Posterior cingulate gyrus (tissue), 11 donors: ENCODE measurements at places on chromosomes 5 and 9.
A peak's percentile ranks its signal among the peaks of the same experiment; 100 is the strongest.

- no peak for DNase-seq
These were observed 17.3 kb downstream of the MEGF10 start for GRCh38 chr5:127307868-127308267.

DNA sequence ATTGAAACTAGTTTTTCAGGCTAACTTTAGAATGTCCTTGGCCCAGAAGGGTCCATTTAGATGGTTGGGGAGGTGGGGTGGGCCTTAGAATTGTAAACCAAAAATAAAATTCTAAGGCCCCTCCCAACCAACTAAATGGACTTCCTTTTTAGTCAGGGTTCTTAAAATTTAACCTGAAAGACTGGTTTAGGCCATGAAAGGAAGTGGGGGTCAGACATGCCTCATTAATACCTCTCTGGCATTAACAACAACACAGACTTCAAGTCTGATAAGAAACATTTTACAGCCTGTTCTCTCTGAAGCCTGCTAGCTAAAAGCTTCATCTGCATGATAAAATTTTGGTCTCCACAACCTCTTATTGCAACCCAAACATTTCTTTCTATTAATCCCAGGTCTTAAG is 65.5 kb upstream of the TNC start:
- DNase-seq = no peak

GRCh38 chr5:172106511-172107356 is 81.3 kb downstream of the STK10 start:
- DNase-seq = peak; percentile 58

DNA sequence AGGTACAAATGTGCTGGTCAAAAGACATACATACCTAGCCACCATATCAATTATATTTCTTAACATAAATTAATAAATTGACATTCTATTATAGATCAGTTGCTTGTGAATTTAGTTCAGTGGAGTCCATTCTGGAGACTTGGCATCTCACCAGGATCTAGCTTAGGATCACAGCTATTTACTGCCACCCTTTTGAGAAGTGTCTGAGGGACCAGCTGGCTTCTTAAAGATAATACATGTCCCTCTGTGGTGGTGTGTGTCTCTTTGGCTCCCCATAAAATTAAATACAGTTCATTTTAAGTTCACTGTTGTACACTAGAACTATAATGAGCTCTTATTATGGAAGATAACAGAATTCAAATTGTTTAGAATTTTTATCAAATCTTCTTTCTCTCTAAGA is 290.7 kb downstream of the PRELID2 start:
- no peak for DNase-seq

DNA sequence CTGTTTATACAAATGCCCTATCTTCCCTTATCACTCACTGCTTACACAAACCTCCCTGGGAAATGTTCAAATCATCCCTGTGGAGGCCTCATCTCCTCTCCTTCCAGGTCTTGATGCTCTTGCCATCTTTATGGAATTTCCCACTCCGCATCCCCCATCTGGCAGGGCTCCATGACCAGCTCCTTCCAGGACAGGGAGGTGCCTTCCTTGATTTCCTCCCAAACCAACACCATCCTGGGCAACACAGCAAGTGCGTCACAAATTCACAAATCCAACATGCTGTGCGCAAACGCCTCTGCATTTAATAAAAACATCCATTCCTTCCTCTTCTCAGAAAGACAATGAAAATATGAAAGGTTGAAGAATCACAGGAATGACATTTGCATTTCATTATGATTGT is 51.7 kb downstream of the EPB41L4A start:
- DNase-seq = no peak

DNA sequence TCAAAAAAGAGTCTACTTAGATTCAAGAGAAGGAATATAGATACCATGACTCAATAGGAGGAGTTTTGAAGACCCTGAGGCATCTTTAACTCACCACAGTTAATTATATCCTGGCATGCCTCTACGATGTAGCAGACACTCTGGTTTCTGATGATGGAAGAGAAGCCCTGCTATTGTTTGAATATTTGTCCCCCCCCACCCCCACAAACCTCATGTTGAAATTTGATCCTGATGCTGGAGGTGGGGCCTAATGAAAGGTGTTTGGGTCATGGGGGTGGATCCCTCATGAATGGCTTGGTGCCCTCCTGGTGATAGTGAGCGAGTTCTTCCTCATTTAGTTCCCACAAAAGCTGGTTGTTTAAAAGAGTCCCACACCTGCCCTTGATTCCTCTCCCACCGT is 147.9 kb upstream of the TBCA start:
- DNase-seq = no peak

DNA sequence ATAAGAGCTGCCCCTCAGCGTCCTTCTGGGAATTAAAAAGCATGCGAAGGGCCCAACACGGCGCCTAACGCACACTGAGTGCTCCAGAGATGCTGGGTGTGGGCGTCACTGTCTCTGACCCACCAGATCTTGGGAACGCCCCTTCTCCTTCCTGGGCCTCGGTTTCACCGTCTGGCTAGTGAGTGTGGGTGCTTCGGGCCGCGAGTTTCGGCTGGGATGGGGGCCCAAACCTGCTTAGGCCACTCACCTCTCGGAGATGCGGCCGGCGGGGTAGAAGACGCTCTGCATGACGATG is 3.7 kb downstream of the PIP5KL1 start:
- no peak for DNase-seq

- DNase-seq = no peak
These were observed 26.2 kb upstream of the HSPA9 start for GRCh38 chr5:138601444-138601843.

DNA sequence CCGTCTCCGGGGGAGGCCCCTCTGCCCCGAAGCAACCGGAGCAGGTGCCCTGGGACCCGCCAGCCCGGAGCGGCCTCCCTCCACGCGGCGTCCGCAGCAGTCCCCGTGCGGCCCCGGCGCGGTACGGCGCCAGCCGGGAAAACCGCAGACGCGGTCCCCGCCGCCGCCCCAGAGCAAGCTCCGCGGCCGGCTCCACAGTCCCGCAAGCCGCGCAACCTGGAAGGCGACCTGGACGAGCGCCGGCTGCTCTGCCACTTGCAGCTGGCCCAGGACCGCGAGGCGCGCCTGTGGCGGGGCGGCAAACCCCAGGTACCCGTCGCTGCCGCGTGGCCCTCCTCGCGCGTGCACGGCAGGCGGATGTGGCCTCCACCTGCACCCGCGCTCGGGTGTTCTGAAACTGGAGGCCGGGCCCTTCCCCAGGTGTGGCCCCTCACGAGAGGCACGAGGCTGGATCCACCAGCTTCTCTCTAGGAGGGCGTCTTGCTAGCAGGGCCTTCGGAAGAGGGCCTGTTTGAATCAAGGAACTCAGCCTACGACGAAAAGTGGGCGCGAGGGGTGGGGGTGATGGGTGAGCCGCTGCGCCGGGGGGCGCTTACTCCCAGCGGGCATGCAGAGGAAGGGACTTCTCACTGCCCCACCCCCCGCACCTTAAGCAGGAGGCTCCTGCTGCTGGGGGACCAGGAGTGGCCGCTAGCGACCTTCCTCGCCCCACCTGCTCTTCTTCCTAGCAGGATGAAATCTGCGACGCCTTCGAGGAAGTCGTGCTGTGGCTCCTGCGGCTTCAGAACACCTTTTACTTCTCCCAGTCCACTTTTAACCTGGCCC is 602 bp downstream of the CCNI2 start:
- DNase-seq = no peak

- DNase-seq = no peak
These were observed 44.7 kb upstream of the NKD2 start for GRCh38 chr5:963673-964531.

DNA sequence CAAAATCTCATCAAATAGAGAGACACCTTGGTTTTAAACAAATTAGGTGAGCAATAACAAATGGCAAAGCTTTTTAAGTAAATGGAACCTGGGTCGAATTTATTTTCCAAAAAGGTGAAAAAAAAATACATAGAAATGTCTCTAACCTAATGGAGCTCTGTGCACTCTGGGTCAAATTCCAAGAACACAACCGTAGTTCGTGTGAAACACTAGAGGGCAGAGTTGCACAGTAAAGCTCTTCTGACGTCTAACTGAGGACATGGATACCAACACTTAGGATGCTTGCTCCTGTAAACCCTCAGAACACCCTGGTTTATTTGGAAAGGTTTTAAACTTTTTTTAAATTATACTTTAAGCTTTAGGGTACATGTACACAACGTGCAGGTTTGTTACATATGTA is 18.9 kb downstream of the MARCHF11 start:
- no peak for DNase-seq

DNA sequence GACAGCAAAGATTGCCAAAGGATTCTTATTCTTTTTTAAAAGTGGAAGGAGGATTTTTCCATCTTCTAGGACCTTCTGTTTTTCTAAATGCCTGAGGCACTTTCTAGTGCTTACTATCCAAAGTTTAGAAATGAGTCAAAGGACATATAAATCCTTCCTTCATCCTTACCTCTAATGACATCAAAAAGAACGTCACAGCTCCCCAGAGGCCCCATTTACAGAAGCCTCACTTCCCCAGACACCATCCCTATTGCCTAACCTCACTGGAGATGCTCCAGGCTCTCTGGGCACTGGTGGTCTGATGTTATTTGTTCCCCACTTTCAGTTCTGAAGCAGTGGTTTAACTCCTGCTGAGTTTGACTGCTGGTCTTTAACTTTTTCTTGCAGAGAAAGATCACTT is 504.3 kb downstream of the AGTPBP1 start:
- DNase-seq = no peak

- no peak for DNase-seq
These were observed 88.4 kb downstream of the AK8 start for GRCh38 chr9:132789719-132790118.

DNA sequence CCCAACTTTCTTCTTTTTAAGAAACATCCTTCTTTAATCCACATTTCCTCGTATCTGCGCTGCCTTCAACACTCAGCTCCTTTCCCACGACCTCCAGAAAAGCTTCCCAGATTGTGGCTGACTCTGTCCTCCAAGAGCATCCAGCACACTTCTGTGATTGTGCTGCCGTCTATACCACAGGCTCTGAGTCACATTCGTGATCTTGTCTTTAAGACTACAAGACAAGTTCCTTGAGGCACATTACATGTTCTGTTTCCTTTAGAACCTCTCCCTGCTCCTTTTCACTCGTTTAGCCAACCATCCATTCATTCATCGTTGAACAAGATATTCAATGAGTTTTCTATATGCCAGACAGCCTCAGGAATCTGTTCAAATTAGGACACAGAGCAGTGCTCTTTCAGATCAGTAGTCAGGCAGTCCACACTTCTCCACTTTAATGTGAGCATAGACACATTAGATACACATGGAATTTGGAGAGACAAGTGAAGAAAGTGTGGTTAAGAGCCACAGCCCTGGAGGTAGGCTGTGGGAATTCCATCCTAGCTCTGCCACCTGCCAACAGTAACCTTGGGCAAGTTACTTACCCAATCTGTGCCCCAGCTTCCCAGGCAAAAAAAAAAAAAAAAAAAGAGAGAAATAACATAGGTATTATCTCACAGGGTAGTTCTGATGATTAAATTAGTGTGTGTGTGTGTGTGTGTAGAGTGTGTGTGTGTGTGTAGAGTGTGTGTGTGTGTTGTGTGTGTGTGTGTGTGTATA is 18.9 kb downstream of the WHRN start:
- DNase-seq = no peak

- no peak for DNase-seq
These were observed 2016.3 kb upstream of the CDH9 start for GRCh38 chr5:29054694-29055093.

GRCh38 chr9:70413464-70413798 is 1.0 kb downstream of the KLF9 start:
- no peak for DNase-seq

GRCh38 chr9:114047717-114048116 is 30.4 kb downstream of the AMBP start:
- DNase-seq = no peak

- no peak for DNase-seq
These were observed 18.6 kb upstream of the TOMM5 start for GRCh38 chr9:37611014-37611413.

- no peak for DNase-seq
These were observed 118.1 kb downstream of the TRPM3 start for GRCh38 chr9:71003346-71003745.

DNA sequence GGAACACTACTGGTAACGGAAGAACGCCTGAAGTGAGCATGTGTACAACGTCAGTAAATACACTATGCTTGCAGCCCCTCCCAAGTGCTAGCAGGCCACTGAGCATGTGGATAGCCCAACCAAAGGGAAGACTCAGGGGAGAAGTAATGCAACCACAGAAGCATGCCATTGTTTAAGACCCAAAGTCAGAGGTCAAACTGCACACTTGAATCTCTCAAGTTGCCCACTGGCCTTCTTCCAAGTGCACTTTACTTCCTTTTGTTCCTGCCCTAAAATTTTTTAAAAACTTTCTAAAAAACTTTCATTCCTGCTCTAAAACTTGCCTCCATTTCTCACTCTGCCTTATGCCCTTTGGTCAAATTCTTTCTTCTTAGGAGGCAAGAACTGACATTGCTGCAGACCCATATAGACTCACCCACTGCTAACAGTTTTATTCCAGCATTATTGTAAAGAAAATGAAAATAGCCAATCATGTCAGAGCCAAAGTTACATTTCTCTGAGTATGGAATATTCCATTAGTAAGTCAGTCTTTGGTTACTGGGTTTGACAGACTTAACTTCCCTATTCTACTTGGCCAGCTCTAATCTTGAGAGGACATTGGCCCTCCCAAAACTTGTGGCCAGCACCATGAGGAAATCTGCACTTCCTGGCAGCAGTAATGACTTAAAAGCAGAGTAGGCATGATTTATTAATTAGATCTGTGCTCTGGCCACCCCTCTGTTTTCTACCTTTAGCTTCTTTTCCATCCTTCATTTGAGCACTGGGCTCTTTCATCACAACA is 76.9 kb downstream of the TSSK1B start:
- DNase-seq = no peak

GRCh38 chr9:115847216-115847615 is 306.4 kb upstream of the PAPPA start:
- DNase-seq = no peak

DNA sequence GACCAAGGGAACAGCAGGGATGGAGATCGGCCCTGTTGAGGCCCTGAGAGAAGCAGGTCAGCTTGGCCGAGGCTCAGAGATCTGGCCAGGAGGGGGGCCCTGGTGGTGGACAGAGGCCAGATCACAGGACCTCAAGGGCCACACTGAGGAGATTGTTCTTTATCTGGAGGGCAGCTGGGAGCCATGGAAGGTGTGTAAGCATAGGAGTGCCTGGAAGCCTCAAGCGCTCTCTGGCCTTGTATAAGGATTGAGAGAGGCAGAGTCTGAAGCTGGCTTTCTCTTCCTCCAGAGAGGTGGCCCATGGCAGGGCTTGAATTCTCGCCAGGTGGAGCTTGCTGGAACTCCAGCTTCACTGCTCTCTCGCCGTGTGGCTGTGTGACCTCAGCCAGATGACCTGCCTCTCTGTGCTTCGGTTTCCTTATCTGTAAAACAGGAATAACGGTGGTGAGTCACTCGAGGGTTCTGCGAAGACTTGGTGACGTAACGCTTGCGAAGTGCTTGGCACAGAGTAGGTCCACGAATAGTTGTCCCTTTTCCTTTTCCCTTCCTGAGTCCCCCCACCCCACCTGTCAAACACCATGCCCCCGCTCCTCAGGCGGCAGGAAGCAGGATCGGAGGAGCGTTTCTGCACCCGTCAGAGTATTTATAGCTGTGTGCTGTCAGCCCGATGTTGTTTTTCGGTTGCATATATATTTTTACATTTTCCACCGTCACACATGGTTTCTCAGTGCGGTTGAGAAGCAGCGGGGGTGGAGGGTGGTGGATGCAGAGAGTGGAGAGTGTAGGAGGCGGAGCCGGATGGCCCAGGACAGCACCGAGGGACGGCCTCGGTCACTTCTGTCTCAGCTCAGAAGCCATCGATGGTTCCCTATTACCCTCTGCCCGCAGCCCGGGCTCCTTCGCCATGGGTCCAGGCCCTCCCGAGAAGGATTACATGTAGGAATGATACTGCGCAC is 17.0 kb upstream of the CRB2 start:
- peak; percentile 44 for DNase-seq
